Skeletal muscle cell (primary cell): ENCODE measurements at places on chromosomes 3 and 15.

DNA sequence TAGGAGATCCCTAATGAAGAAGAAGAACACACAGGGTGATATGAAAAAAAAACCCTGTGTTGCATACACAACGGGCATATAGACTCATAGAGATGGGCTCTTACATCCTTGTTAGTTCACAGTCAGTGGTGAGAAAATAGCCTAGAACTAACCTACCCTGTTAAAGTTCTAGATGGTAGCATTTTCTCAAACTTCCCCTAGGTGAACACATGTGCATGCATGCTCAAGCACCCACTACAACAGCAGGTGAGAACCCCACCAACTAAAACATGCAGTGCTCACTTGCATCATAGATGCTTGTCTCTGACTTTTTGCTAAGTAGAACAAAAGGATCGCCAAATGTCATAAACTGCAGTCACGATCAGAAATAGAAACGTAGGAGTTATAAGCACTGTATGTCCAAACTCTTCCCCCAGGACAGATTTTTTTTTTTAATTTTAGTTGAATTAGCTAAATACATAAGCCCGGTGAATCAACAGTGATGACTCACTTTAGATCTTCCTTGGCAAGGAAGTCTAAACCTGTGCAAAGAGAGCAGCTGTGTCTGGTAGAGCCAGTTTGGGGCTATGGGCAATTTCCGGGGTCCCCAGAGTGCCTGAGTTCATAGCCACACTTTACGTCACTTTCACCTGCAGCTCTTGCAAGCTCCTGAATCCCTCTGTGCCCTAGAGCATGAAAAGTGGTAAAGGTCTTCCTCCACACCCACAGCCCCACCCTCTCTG lies 96.2 kb upstream of the SEMA6D start:
- peak; percentile 16 for DNase-seq

DNA sequence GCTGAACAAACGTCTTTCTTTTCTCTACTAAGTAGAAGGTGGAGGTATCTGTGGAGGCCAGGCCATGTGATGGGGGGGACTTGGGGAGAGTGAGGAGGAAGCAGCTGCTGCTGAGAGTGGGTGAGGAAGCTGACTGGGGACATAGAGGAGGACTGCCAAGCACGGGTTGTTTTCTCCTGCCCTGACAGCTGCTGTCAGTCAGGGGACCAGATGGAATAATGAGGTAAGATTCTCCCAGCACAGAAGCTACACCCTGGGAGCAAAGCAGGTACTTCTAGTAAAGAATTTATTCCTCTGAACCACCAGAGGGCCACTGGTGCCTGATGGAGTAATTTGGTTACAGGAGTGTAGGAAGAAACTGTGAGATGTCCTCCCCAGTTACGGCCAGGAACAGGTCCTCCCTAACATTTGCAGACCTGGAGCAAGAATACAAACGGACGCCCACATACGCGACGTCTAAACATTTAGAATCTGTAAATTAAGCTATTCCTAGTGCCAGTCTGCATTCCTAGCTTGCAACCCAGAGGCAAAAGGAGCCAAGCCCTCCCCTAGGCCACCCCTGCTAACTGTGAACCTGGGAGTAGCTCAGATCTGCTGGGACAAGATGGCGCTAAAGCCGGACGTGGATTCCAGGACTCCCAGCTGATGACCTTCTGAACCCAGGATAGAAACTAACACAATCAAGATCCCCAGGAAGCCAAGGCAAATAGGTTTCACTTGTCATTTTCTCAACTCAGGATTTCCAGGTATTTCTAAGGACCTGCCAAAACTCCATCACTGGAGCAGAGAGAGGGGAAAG lies 14.8 kb downstream of the CRYGS start:
- no peak for DNase-seq

DNA sequence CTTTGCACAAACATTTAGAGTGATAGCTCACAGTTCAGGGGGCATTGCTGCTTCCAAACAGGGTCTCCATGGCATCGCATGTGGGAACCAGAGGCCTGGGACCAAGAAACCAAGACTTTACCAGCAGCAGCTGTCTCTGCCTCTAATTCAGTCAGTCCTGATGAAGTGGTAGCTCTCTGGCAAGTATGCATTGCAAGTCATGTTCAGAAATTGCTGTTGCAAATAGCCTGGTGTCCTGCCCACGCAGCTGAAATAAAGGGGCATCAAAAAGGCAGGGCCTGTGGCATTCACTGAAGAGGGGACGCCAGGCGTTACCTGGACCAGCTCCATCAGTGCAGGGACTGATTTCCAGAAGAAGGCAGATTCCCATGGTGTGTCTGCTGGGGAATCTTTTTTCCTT lies 121.3 kb downstream of the CD47 start:
- no peak for DNase-seq

DNA sequence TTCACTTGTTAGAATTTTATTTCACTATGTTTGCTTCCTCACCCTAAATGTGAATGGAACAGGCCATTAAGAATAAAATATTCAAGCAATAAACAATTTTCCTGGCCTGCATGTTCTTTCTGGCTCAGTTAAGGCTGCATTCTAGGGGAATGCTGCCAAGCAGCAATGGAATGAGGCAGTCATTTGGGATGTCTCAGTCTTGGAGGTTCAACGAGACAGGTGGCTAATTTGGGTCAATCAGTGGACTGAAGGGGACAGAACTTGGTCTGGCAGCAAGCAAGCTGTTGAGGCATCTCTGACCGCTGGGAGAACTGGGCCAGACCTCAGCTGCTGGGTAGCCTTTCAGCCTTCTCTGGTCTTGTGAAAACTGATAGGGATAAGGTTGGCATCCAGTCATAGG lies 241.6 kb downstream of the NLGN1 start:
- DNase-seq = no peak

- DNase-seq = no peak
These were observed 87.4 kb upstream of the CACNA2D3 start for GRCh38 chr3:54034971-54035370.
